Placental pericyte (primary cell): ENCODE measurements at places on chromosomes 2 and 18. TPM values are rescaled to one million over a fixed set of nuclear protein-coding genes. Genes with fewer than 3 reads are reported as not detected.

The C2orf42 gene
- 13.8 and 20.8 TPM in 2 replicates for total RNA-seq

The RSAD2 gene
- total RNA-seq, result 0.43 TPM in 1 of 2 replicates, not detected in the other

The ANKRD30B gene
- 0.14 and 0.88 TPM in 2 replicates for total RNA-seq

The HOXD13 gene
- not detected in 2 replicates for total RNA-seq

The FAM98A gene
- 43.1 and 56.0 TPM in 2 replicates for total RNA-seq

The ANKRD53 gene
- 0.72 and 1.3 TPM in 2 replicates for total RNA-seq

The ASB18 gene
- not detected in 2 replicates for total RNA-seq

The CYB5A gene
- 23.5 and 142 TPM in 2 replicates for total RNA-seq

The ASNSD1 gene
- 50.8 and 66.1 TPM in 2 replicates for total RNA-seq

The CXCR1 gene
- not detected in 2 replicates for total RNA-seq

The DOCK10 gene
- total RNA-seq, result 2.8 and 49.4 TPM in 2 replicates

The TNFRSF11A gene
- under 0.01 and 0.43 TPM in 2 replicates for total RNA-seq

The PJVK gene
- 0.72 and 1.5 TPM in 2 replicates for total RNA-seq

The LYG2 gene
- total RNA-seq, result not detected in 2 replicates

The MYOM1 gene
- 0.14 and 0.22 TPM in 2 replicates for total RNA-seq

The RUFY4 gene
- total RNA-seq, result not detected in 2 replicates

The MRO gene
- not detected in 2 replicates for total RNA-seq

The CAB39 gene
- 99.5 and 105 TPM in 2 replicates for total RNA-seq

The CYP26B1 gene
- under 0.01 and 4.9 TPM in 2 replicates for total RNA-seq

The TMEM198 gene
- total RNA-seq, result 1.1 and 6.8 TPM in 2 replicates

The PDE1A gene
- total RNA-seq, result 0.57 TPM in 1 of 2 replicates, not detected in the other

The ACMSD gene
- not detected in 2 replicates for total RNA-seq

The CYP27C1 gene
- total RNA-seq, result not detected in 2 replicates

The PTPN2 gene
- 19.9 and 37.9 TPM in 2 replicates for total RNA-seq

The DYTN gene
- total RNA-seq, result not detected in 2 replicates

The UGT1A4 gene
- total RNA-seq, result not detected in 2 replicates

The BOLL gene
- not detected in 2 replicates for total RNA-seq

The PAIP2B gene
- total RNA-seq, result under 0.01 TPM in 2 replicates

The CIDEA gene
- 0.14 TPM in 1 of 2 replicates, not detected in the other for total RNA-seq

The UPP2 gene
- not detected in 2 replicates for total RNA-seq

The IL18R1 gene
- 0.43 and 0.44 TPM in 2 replicates for total RNA-seq

The CDH7 gene
- total RNA-seq, result not detected in 2 replicates

The NEU2 gene
- total RNA-seq, result not detected in 2 replicates

The REEP1 gene
- not detected in 2 replicates for total RNA-seq

The SEPTIN10 gene
- 93.4 and 105 TPM in 2 replicates for total RNA-seq

The OTOS gene
- not detected in 2 replicates for total RNA-seq

The CYP27A1 gene
- 4.7 and 23.4 TPM in 2 replicates for total RNA-seq

The ZNF638 gene
- 119 and 125 TPM in 2 replicates for total RNA-seq
